ENCODE measurements at places on chromosomes 6 and 20.

DNA sequence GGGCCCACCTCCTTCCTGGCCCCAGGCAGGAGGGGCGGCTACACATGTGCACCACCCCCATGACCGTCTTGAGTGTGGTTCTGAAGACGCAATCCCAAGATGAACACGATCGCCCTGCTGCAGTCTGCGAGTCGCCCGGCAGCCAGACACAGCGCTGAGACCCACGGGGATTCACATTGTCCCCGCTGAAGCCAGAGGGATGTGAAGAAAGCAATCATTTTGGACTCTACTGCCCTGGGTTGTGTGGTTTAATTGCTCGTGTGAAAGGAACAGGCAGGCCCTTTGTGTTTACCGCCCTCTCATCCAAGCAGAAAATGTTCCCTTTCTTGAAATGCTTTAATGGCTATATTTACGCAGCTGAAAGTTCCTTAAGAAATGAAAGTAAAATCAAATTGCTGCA, 279.5 kb downstream of the TAF4 start:
- no peak for DNase-seq

DNA sequence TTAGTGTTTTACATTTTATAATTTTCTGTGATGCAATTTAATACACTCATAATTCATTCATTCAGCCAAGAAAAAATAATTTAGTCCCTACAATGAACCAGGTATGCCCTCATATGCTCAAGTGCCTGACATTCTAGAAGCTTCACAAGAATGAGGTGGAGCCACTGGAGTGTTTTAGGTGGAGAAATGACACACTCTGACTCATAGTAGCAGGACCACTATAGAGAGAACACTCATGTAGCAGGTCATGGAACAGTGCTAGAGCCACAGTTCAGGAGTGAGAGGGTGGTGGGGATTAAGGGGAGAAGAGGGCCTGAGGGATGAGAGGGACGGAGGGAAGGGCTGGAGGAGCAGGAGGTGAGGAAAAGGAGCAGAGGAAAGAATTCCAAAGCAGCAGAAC, 1.4 kb upstream of the HLA-G start:
- no peak for DNase-seq

DNA sequence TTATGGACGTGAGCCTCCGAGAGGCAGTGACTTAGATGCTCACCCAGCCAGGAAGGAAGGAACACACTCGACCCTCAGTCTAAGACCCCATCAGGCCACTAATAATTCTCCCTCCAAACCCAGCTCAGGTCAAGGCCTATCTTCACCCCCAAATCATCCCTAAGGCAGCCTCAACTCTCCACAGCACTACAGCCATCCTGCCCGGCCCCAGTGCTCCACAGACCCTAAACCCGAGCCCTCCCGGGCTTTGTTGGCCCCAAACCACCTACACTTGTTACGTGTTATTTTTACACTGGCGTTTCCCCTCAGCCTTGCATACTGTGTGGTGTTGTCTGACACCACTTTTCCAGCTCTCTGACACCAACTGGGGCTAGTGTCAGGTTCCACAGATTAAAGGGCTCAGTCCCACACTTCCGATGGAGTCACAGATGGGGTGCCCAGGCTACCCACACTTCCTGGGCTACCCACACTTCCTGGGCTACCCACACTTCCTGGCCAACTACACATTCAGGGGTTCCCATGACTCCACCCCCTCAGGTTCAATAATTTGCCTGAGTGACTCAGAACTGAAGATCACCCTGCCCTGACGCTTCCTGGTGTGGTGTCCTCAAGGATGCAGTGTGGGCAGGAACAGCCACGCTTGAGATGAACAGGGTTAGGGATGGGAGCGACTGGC, 25.3 kb downstream of the RBCK1 start:
- no peak for DNase-seq

DNA sequence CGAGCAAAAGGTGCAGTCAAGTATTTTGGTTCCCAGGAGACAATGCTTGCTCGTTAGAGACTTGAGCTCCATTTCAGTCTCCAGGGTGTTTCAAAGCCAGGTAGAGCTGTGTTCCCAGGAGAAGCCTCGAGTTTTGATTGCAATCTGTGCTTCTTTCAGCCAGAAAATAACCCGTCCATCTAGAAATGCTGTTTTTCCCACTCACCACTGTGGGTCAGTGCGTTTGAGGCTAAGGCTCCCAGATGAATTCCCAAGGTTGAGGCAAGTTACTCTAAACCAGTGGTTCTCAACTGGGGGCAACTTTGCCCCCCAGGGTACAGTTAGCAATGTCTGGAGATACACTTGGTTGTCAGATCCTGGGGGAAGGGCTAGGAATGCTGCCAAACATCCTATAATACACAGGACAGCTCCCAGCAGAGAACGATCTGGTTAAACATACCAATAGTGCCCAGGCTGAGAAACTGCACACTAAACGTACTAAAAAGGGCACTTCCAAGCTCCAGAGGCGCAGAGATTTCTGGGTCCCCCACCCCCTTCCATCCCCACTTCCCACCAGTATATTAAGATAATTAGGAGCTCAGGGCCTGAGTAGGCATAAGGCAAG, 13.8 kb downstream of the BMP7 start:
- DNase-seq, result no peak

DNA sequence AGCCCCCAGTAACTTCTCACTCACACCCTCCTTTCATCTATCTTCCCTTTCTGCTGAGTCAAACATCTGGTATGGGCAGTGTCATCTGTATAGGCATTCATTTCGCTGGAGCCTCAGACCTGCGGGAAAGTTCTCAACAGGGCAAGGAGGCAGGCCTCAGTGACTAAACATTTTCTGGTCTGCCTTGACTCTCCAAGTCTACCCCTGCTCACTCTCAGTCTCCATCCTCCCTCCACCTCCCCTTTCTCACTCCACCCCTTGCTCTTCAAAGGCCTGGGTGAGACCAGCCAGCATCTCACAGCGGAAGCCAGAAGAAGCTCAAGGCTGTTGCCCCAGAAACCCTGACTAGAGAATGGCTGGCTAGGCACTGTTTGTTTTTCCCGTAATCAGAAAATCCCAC, 105.0 kb upstream of the BEND6 start:
- no peak for DNase-seq

DNA sequence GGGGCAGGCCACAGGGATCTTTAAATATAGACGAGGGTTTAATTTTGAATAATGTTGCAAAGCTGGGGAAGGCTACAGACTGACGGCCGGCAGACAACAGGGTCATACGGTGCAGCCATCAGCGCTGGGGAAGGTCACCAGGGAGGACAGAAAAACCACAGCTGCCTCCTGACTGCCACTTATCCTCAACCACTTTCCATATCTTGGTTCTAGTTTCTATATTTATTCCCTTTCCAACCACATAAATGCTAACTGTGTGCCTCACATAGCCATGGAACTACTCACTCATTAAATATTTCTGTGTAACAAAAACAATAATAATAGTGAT, 85.7 kb upstream of the AGPAT4 start:
- DNase-seq, result no peak

- DNase-seq, result no peak
Observed at GRCh38 chr6:131054392-131055250, 8.4 kb downstream of the EPB41L2 start.

- no peak for DNase-seq
Observed at GRCh38 chr6:138498629-138499302, 528 bp downstream of the NHSL1 start.

- peak; percentile 45 for DNase-seq
Observed at GRCh38 chr6:106574741-106575458, 54.4 kb downstream of the RTN4IP1 start.

DNA sequence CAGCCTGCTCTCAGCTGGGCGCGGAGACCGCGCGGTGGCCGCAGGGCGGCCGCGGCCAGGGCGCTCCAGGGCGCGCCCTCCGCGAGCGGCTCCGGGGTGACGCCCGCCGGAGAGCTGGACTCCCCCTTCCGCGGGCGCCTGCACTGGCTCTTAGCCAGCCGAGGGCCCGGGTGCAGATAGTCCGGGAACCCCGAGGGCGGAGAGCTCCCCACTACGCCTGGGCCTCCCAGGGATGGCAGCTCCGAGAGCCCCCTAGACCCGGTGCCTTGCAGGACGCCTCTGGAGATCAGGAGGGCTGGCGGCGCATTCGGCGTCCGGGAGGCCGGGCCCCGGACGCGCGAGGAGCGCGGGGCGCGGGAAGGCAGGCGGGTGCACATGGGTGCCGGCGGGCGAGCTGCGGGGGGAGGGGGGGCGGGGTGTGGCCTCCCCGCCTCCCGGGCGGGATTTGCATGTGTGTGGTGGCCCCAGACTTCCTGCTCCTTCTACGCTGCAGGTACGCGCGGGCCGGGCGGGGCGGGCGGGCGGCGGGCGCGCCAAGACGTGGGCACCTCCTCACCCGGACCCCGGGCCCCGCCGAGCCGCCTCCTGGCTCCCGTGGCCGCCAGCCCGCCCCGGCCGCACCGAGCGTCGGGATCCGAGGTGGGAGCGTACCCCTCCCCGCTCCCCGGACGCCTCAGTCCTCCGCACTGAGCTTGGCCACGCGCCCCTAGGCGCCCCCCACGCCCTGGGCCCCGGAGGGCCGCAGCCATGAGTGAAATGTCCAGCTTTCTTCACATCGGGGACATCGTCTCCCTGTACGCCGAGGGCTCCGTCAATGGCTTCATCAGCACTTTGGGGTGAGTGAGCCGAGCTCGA, at the start of gene ITPR3:
Gene ITPR3, plus strand, starts transcription at position 467 of the 855 bp plus-strand sequence. Its CDS starts 281 bp downstream, at position 748.
- peak; percentile 78 for DNase-seq

GRCh38 chr6:40444312-40444711, 142.9 kb downstream of the LRFN2 start:
- DNase-seq, result no peak

- no peak for DNase-seq
Observed at GRCh38 chr6:10901770-10902169, 14.9 kb downstream of the SYCP2L start.

DNA sequence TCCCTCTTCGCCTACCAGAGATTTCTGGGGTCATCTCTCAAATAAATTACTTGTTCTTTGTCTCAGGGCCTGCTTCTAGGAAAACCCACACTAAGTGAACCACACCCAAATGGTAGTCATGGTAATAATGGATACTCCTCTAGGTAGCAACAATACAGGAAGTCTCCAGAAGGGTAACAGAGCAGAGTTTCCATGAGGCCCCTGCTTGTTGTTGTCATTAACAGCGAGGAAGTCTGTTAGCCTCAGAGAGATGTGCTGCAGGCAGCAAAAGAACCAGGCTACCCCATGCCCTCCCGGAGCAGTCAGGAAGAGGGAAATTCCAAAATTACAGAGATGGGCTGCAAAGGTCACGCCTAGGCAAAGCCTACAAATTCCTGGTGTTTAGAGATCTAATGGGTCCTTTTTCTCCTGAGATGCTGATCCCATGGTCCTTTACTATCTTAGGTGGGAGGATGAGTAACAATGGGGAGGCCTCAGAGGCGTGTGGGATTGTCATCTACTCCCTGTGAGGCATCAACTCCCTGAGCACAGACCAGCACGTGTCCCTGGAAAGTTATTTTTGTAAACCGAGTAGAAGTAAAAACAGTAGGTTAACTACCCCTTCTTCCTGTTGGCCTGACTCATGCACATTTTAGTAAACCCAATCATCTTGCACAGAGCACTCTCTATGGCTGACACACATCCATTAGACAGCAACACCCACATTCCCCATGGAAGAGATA, 10.1 kb downstream of the ISM1 start:
- no peak for DNase-seq

DNA sequence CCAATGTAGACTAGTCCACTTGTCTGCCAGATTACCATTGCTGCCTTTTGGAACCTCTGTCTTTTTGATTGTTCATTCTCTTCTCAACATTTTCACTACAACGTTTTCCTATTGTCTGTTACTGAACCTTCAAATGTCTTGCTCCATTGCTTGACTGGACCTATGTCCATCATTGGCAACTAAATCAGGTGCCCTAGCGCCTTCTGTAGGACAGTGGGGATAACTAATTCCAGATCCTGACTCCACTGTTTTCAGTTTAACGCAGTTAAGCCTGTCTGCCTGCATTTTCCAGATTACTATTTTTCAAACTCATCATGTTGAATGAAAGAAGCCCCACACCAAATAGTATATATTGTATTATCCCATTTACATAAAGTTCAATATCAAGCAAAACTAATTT, 433.6 kb downstream of the RNF144B start:
- no peak for DNase-seq

GRCh38 chr6:157927011-157927410, 54.7 kb upstream of the SYNJ2 start:
- no peak for DNase-seq

DNA sequence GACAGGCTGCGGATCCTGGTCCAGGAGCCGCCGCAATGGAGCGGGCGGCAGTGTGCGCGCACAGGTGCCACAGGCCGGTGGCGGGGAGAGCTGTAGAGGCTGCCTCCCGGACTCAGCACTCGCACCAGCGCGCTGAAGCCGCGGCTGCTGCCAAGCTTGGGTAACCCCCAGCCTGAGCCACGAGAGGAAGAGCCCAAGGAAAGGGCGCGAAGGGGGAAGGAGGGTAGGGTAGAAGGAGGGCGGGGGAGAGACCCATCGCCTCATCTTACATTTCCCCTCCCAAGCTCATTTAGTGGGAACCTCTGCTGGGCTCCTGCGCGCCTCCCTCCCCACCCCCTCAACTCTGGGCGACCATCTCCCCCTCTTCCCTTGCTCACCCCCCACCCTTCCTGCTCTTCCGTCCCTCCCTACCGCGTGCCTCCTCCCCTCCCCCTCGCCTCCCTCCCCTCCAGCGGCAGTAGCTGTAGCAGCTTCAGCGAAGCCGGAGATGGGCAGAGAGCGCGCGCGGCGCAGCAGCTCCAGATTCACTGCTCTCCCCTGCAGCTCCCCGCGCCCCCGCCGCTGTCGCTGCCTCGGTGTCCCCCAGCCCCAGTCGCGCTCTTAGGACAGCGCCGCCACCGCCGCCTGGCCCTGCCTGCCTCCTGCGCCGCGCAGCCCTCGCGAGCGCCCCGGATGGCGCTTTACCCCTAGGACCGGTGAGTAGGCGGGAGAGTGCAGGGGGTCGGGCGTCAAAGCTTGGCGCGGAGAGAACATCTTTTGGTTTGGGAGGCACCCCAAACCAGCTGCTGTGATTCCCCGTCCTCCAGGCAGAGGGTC, at the start of gene FUT9:
Gene FUT9, plus strand, starts transcription at position 457 of the 816 bp plus-strand sequence. CDS start 187,182 bp downstream, outside the sequence.
- DNase-seq, result peak; percentile 46

GRCh38 chr20:23143986-23144690, 58.0 kb upstream of the CD93 start:
- DNase-seq, result no peak

- DNase-seq, result no peak
Observed at GRCh38 chr6:140915551-140915950, 1217.2 kb upstream of the GJE1 start.

DNA sequence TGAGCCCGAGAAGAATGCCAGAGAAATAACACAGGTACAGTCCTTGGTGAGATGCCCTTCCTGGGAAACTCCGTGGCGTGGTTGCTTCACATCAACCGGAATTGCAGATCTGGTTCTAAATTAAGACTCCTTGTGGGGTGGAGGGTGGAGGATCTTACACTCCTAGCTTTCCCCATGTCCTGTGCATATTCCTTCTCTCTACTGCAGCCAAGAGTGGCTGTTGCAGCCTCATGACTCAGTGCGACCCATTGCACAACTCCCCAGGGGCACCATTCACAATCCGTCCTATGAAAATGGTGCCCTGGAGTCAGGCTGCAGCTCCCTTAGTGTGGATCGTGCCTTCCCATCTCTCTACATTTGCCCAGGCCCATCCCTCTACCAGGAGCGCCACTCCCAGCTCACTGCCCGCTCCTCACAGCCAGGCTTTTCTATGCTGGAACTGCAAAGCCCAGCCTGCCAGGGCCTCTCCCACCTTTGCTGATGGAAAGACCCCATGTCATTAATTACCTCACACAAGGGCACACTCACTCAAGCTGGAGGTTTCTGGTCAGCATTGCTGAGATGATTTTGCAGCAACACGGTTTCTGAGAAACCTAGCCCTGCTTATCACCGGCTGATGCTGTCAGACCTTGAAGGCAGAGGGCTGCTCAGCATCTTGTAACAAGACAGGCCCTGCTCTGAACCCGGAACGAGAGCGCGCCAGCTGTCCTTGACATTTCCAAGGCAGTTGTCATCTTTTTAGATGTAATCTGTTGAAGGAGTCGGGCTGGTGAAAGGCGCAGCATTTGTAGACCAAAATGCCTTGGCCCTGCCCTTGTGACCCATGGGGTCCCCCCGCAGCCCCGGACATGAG, 39.7 kb downstream of the SIRPA start:
- peak; percentile 61 for DNase-seq
